Activated naive CD4-positive, alpha-beta T cell (primary cell): ENCODE measurements at places on chromosomes 6 and 20.

DNA sequence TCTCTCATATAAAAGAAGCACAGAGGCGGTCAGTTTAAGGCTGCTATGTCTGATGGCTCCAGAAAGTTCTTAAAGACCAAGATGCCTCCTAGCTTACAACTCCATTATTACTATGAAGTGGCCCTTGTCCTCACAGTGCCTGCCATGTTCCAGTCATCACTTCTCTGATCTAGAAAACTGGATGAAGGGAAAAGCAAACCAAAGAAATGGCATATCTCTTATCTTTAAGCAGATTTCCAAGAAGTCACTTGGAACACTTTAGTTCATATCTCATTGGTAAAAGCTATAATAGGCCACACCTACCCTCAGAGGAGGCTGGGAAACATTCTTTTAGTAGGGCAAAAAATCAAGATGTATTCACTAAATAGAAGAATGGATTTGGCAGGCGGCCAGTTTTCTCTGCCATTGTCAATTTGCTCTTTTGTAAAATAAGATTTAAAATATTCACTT is 289.6 kb downstream of the TBC1D7 start:
- DNase-seq, result no peak

- DNase-seq, result no peak
Measured at GRCh38 chr6:42042108-42042507, 8.2 kb upstream of the TAF8 start.

- DNase-seq, result no peak
Measured at GRCh38 chr20:57476641-57477461, 48.1 kb downstream of the CTCFL start.

GRCh38 chr20:62908971-62909791 is 17.1 kb downstream of the DIDO1 start:
- no peak for DNase-seq

GRCh38 chr6:54801669-54802068 is 44.9 kb upstream of the FAM83B start:
- DNase-seq, result no peak

DNA sequence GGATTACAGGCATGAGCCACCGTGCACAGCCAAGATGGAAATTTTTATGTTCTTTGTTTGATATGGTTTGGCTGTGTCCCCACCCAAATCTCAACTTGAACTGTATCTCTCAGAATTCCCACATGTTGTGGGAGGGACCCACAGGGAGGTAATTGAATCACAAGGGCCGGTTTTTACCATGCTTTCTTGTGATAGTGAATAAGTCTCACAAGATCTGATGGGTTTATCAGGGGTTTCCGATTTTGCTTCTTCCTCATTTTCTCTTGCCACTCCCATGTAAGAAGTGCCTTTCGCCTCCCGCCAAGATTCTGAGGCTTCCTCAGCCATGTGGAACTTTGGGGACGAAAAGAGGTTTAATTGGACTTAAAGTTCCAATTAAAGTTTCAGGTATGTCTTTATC is 14.6 kb downstream of the EEF1A1 start:
- DNase-seq, result no peak

DNA sequence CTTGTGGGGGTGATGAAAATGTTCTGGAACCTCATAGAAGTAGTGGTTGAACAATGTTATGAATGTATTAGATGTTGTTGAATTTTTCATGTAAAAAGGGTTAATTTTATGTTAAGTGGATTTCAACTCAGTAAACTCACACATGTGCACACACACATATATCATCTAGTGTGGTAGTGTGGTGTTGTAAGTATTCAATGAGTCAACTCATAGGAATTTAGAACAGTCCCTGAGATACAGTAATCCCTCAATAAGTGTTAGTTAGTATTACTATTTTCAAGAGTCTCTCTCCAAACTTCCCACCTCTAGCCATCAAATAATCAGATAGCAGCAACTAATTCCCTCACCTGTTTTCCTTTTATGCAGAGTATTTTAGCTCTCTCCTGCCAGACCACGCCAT is 563.1 kb upstream of the JARID2 start:
- no peak for DNase-seq

DNA sequence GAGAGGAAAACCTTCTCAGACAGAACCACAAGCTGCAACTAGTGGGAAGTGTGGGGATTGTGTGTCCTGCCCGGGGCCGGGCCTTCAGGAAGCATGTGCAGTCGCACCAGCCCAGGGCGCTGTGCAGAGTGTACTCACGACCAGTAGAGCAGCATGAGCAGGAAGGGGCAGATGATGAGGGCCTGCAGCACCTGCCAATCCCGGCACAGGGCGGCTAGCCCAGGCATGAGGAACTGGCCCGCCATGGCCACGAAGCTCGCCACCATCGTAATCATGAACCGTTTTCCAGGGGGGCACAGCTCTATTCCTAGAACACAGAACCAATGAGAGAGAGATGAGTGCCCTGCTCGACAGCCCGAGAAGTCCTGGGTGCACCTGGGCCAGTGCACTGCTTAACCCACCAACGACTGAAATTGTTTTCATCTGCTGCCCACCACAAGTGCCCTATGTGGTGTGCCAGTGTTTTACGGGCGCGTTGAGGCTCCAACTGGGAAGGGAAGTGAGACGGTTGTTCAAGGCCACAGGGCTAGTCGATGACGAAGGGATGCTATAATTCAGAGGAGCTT is 65.0 kb downstream of the PSMG4 start:
- no peak for DNase-seq

DNA sequence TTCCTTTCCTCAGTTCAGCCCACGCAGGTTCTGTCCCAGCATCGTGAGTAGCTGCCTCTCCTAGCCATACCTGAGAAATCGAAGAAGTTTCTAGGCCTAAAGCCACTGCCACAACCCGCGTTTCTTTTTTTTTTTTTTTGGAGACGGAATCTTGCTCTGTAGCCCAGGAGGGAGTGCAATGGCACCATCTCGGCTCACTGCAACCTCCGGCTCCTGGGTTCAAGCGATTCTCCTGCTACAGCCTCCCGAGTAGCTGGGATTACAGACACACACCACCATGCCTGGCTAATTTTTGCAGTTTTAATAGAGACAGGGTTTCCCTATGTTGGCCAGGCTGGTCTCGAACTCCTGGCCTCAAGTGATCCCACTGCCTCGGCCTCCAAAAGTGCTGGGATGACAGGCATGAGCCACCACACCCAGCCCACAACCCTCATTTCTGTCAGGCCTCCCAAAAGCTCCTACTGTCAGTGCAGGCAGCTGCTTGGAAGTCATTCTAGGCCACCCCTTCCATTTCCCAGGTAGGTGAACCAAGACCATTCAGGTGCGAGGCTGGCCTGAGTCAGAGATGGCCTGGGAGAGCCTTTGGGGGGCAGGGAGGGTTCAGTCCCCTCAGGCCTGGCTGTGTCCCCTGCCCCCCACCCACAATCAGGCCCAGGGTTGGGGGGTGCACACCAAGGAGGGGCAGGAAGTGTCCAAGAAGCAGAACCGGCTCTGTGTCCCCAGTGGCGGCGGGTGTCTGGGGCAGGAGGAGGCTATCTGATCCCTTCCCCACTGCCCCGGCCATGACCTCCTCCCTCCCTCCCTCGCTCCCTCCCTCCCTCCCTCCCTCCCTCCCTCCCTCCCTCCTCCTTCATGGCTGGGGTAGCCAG is 47.2 kb downstream of the NOL4L start:
- no peak for DNase-seq

DNA sequence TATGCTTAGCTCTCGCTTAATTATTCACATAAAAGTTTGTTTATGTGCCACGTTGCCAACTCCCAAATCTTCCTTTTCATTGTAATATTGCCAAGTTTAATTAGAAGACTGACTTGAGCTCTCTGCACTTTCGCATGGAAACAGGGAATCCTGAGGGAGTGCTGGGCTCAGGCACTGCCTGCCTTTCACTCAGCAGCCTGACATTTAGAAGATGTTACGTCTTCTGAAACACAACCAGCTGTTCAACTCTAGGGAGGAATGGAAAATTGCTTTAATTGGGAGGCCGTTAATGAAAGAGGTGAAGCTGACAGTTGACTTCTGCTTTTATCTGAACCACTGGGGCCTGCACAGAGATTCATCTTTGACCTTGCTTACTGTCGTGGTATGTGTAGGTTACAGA is 77.4 kb upstream of the MTHFD1L start:
- DNase-seq, result no peak

GRCh38 chr6:74091136-74091793 is 395.3 kb downstream of the CD109 start:
- no peak for DNase-seq

GRCh38 chr6:36642913-36643817 is 35.3 kb upstream of the CDKN1A start:
- no peak for DNase-seq

DNA sequence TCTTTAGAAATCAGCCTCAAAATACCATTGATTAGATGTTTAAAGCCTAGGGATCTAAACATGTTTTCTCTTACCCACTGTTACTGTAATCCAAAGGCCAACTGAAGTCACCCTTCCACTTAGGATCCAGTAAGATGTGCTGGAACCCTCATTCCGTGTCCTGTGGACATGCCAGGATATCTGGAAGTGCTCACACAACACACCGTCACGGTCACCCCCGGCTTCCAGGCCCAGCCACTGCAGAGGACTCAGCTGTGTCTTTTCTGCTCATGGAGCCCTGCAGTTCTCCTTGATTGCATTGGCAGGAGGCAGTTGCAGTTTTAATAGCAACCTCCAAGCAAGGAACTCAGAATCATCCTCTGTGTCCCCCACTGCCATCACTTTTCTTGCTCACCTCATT is 93.3 kb downstream of the CAP2 start:
- no peak for DNase-seq

DNA sequence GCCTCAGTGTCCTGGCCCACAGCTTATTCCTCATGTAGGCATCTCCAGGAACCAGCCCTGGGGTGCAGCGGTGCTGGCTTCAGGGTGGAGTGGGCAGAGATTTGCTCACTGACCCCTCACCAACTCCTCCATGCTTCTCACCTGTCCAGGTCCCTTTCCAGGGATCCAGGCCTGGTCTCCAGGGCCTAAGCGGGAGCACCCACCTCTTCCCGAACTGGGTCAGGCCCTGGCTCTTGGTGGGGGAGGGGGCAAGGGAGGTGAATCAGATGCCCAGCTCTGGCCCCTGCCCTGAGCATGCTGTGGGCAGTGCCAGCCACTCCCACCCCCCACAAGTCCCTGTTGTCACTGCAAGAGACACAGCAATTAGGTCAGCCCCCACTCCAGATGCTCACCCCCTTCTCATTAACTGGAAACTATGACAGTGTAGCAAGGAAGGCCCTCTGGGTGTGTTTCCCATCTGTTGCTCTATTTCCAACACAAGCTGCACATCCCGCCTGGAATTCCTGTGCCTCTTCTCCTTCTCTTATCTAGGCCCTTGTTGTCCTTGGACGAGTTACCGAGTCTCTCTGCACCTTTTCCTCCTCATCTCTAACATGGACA is 37.0 kb downstream of the MDFI start:
- no peak for DNase-seq

GRCh38 chr6:151440930-151441329 is 11.0 kb downstream of the RMND1 start:
- no peak for DNase-seq

GRCh38 chr6:131427434-131428058 is 145.5 kb upstream of the ARG1 start:
- DNase-seq, result no peak

GRCh38 chr6:73369157-73369556 is 540 bp downstream of the OOEP start:
- DNase-seq, result no peak

DNA sequence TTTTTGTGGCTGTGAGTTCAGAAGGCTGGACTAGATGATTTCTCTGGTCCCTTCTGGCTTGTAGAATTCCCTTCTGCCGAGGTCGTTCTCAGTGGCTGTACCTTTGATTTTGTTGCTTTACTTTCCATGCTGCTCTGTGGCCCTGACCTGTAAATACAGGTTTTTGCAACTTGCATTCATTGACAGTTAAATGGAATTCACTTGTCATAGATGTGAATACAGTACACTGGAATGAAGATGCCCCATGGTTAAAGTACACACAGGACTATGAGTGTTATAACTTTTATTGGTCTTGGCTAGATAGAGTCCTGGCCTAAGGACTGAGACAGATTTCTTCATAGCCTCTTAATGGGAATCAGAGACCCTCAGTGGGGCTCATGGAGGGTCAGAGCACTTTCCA is 12.9 kb upstream of the EFCAB8 start:
- DNase-seq, result no peak

- no peak for DNase-seq
Measured at GRCh38 chr6:119979862-119980261, 630.3 kb upstream of the MAN1A1 start.

- no peak for DNase-seq
Measured at GRCh38 chr20:58407201-58407873, 18.3 kb downstream of the VAPB start.

GRCh38 chr6:169215201-169215681 is 38.4 kb downstream of the THBS2 start:
- no peak for DNase-seq

DNA sequence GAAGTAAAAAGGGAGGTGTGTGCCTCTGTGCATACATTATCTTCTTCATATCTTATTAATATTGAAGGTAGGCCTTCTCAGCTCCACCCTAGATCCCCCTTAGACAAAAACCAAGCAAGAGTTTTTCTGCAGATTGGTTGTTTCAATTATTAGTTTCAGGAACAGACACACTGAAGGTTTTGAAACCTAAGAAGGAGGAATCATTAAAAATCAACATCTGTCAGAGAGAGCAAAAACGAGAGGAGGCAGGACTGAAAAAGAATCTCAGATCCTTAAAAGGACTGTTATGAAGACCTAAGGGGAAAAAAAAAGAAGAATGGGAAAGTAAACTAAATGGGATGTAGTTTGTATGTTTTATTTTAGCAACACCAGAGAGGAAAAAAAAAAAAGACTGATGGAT is 560.8 kb upstream of the JAG1 start:
- no peak for DNase-seq

DNA sequence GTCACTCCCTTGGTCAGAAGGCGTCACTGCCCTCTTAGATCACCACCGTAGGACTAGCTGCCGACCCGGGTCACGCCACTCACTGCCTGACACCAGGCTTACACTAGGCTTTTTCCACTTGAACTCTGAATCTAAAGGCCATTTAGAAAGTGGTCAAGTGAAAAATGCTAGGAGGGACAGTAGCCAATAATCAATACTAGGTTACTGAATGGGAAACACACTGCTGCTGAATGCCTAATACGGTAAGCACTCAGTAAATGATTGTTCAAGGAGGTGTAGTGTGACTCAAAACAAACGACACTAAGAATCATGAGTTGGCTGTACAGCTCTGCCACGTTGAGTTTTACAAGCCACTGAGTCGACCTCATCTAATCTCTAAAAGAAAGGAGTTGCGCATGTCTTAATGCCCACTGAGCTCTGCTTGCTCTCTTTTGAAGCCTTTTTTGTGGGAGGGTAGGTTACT is 760 bp upstream of the IBTK start:
- no peak for DNase-seq
